Kidney (tissue), 22 donors: ENCODE measurements at places on chromosomes 6 and 20.

GRCh38 chr6:13009461-13009860 is 292.9 kb downstream of the PHACTR1 start:
- no peak for DNase-seq

DNA sequence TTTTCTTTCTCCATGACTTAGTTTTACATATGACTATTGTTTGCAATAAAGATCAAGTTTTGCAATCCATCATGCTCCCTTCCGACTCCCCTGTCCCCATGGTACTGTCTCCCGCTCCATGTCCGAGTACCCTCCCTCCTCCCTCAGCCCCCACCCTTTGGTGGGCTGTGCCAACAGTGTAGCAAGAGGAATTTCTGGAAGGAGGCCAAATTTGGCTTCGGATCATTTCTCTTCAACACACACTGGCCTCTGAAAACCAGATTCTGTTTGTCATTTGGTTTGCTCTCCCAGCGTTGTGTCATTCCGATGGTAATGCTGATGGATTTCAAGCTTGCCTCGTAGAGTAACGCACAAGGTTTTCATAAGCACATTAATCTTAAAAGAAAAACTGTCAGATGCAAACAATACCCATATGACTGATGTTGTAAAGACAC is 22.9 kb upstream of the PAX1 start:
- DNase-seq: peak; percentile 93

- DNase-seq: no peak
These were observed 10.4 kb upstream of the MATN4 start for GRCh38 chr20:45318386-45318939.

DNA sequence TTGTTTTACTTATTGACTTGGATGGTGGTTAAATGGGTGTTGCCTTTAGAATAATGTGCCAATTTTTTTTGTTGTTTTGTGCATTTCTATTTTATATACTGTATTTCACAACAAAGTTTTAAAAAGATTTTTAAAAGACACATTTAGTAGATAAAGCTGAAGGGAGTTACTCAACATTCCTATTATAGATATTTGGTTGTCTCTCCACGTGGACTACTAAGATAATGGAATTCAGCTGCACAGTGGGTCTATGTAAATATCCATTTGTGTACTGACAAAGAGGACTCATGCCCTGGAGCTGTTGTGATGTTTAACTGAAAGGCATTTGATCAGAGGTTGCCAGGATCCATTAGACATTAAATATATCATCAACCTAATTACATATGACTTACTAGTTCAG is 23.2 kb upstream of the FAM135A start:
- no peak for DNase-seq

DNA sequence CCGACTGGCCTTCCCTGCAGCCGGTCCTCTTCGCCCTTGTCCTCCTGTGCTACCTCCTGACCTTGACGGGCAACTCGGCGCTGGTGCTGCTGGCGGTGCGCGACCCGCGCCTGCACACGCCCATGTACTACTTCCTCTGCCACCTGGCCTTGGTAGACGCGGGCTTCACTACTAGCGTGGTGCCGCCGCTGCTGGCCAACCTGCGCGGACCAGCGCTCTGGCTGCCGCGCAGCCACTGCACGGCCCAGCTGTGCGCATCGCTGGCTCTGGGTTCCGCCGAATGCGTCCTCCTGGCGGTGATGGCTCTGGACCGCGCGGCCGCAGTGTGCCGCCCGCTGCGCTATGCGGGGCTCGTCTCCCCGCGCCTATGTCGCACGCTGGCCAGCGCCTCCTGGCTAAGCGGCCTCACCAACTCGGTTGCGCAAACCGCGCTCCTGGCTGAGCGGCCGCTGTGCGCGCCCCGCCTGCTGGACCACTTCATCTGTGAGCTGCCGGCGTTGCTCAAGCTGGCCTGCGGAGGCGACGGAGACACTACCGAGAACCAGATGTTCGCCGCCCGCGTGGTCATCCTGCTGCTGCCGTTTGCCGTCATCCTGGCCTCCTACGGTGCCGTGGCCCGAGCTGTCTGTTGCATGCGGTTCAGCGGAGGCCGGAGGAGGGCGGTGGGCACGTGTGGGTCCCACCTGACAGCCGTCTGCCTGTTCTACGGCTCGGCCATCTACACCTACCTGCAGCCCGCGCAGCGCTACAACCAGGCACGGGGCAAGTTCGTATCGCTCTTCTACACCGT is 6.1 kb downstream of the UBD start:
- DNase-seq: peak; percentile 60

GRCh38 chr6:169146521-169146920 is 107.1 kb downstream of the THBS2 start:
- DNase-seq: no peak

- no peak for DNase-seq
These were observed 2.9 kb upstream of the CST1 start for GRCh38 chr20:23753589-23753988.

GRCh38 chr20:5718896-5719595 is 31.2 kb upstream of the SHLD1 start:
- DNase-seq: no peak

DNA sequence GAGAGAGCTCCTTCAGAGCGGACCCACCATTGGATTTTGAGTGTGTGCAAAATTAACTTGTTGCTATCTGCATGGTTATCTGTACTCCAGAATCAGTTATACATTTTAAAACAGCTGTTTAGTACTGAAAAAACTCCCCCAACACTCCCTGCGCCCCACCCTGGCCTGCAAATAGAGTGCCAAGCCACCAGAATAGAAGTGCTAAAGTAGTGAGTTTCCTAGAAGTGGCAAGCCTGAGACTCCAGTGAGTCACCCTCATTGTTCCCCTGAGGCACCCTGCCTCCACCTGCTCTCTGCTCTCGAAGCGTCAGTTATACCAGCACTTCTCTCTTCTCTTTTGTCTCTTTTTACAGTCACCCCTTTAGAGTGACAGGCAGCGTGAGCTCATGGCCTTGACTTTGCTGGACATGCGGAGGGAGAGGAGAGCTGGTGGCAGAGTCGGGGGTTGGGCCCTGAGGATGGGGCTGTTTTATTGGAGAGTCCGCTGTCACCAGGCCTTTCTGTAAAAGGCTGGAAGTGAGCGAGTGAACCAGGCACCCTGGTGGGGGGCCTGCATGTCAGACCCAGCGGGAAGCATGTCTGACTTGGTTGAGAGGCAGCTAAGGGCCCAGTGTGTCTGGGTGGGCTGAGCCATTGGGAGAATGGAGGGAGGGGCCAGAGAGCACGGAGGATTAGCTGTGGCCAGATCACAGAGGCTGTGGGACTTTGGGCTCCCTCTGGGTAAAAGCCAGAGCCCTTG is 10.4 kb downstream of the IGF2R start:
- DNase-seq: no peak

GRCh38 chr6:47004463-47004862 is 37.7 kb downstream of the ADGRF1 start:
- DNase-seq: no peak

DNA sequence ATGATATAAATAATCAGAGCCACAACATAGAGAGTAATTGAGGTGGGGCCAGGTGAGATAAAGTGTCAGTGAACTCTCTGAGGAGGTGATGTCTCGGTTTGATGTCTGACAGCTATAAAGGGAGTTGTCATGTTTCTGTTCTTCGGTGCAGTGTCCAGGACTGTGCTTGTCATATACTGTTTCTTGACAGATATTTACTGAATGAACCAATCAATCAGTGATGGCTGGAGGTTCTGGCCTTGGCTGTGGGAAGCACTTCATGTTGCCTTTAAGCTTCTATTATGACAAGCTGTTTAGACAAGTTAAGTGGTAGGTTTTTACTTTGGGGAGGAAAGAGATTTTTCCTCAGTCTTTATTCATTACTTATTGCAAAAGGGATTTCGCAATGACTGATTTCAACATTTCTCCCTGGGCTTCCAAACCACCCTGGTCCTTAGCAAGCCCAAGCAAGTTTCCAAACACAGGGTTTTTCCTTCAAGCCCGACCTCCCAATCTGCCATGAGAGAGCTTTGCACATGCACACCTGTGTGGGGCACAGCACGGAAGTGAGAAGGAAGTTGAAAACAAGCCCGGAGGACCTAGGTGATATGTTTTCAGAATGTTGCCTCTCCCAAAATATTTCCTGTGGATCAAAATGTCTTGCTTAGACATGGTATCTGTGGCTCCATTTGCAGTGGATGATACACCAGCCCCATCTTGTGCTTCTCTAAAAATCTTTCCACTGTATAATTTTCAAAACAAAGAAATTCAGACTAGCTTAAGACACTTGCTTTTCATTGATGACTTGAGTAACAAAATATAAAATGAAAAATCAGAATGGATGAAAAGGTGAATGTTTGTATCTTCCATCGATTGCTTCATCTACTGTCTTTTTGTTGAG is 567.3 kb upstream of the BTBD3 start:
- no peak for DNase-seq

DNA sequence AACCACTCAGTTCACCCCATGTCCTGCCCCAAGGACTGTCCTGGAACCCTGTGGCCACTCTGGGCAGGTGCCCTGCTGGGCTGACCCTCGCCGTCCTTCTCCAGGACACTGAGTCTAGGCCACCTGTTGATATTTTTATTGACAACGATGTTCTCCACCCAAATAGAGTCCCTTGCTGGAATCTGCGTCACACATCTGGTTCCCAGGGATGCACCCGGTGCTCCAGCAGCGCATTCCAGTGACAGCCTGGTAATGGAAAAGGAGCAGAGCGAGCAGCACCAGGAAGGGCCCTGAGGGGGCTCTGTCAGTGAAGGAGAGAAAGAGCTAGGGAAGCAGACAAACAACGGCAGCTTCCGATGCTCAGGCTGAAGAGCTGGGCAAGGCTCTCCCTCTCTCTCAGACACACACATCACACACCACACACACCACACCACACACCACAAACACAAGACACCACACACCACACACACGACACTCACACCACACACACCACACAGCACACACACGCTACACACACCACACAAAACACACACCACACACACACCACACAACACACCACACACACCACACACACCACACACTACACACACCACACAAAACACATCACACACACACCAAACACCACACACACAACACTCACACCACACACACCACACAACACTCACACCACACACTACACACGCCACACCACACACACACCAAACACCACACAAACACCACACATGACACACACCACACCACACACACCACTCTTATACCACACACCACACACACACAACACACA is 117.9 kb upstream of the THBS2 start:
- no peak for DNase-seq

- no peak for DNase-seq
These were observed 112.6 kb downstream of the GPR63 start for GRCh38 chr6:96724641-96725040.

- DNase-seq: peak; percentile 75
These were observed 53.3 kb upstream of the EPB41L1 start for GRCh38 chr20:36101192-36101591.

- DNase-seq: no peak
These were observed 7.1 kb downstream of the PAX1 start for GRCh38 chr20:21712443-21713059.

DNA sequence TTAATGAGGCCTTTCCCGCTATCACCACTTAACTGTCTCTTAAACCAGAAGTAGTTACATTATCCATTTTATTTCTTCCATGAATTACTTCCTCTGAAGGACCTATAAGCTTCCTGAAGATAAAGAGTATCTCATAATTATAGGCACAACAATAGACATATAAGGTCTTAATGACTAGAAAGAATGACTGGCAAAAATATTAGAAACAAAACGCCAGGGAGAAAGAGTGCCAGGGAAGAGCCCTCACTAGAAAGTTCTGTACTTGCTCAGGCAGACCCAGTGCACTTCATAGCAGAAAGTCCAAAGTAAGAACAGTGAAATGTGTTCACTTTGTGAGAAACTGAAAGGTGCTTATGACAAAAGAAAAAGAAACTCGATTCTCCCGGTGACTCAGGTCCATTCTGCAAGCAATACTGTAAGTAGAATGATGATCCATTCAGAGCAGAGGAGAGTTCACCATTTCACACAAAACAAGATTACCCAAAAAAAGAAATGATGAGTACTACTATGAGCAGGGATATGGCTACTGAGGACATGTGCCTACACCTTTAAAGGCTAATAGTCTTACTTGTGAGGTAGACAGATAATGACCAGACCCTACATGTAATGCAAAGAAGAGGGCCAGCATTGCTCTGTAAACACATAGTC is 5.5 kb downstream of the ZNF334 start:
- no peak for DNase-seq

GRCh38 chr6:135176464-135176863 is 4.6 kb upstream of the MYB start:
- no peak for DNase-seq

GRCh38 chr6:134739299-134740026 is 210.4 kb downstream of the ALDH8A1 start:
- no peak for DNase-seq

- DNase-seq: peak; percentile 44
These were observed 902 bp downstream of the ZNF337 start for GRCh38 chr20:25695532-25696370.

- no peak for DNase-seq
These were observed 52.3 kb upstream of the MLN start for GRCh38 chr6:33856031-33856590.

DNA sequence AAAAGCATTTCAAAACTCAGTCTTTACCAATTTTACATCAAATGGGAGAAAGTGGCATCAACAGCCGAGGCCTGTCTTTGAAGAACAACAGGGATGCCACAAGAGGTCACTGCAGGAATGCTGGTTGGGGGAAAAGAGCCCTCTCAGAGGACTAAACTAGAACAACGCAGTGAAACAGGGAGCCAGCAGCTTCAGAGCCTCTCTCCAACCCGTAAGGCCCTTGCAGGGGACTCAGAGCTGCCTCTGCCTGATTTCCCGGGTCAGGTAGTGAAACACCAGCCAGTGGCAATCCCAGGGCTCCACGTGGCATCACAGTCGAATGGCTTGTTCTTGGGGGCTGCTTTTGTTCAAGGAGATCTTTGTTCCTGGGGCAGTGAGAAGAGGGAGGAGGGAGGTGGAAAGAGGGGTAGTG is 55.0 kb upstream of the KCNK16 start:
- DNase-seq: peak; percentile 94

GRCh38 chr20:53708129-53708968 is 114.7 kb upstream of the ZNF217 start:
- DNase-seq: no peak

DNA sequence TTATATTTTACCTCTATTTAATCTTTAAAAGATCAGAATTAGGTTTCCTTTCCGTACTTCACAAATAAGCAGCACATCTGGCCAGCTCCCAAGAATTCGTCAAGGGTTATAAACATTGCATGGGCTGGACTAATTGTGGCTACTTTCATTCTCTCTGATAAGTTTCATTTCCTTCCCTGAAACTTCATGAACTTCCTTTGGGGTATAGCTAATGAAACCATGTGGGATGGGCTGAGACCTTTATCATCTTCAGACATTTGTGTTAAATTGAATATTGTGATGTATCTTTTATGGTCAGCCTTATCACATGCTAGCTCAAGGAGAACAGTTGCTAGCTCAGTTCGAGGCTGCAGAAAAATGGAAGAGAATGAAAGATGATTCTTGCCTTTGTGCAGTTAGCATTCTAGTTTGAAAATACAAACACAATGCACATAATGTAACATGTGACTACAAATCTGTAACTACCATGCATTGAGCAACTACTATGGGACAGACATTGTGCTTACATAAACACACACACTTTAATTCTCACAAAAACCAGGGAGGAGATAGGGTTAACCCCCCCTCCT is 1.7 kb upstream of the GMPR start:
- DNase-seq: no peak
